ENCODE measurements at places on chromosomes 5 and 9. TPM values are rescaled to one million over a fixed set of nuclear protein-coding genes. Genes with fewer than 3 reads are reported as not detected.

DNA sequence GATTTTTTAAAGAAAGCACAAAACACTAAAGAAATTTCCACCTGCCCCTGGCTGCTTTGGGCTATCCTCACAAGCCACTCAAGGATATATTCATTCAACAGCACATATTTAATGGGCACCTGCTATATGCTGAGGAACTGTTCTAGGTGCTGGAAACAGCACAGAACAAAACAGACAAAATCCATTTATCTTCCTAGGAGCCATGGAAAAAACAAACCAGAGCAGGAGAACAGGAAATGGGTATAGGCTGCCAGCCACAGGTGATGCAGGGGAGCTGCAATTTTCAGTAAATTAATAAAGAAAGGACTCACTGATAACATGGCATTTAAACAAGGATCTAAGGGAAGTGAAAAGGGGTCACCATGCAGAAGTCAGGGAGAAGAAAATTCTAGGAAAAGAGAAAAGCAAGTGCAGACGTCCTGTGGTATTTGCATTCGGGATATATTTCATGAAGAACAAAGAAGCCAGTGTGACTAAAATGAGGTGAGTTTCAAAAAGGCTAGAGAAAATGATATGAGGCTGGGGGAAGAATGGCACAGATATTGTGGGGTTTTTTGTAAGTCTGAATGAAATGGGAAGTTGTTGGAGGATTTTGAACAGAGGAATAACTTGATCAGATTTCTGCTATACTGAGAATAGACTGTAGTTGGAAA lies 152.2 kb downstream of the ADAMTSL1 start:
- no peak for DNase-seq

DNA sequence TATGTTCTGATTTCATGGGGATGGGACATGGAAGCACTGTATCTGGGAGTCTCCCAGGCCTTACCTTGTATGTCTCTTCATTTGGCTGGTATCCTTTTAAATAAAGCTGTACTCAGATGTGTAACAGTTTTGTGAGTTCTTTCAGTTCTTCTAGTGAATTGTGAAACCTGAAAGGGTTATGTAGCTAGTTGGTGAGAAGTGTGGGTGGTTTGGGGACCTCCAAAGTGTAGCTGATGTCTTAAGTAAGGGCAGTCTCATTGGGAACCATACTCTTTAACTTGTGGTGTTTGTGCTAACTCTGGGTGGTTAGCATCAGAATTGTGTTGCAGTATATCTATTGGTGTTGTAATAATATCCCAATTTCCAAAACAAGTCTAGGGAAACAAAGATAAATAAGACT lies 166.9 kb upstream of the CCNH start:
- DNase-seq, result no peak

- DNase-seq, result no peak
Measured at GRCh38 chr9:2120926-2121689, 106.0 kb downstream of the SMARCA2 start.

DNA sequence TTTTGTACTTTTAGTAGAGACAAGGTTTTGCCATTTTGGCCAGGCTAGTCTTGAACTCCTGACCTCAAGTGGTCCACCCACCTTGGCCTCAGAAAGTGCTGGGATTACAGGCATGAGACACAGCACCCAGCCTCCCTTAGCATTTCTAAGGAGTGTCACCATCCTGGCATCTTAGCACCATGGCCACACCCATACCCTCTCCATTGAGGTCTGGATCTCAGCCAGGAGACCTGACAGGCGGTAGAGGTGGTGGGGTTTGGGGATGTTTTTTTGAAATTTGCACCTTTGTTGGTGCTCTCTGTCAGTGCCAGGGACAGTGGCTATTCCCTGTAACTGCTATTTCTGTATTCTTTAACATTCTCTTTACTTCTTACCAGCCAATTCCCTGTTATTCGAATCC lies 72.5 kb downstream of the TRIM36 start:
- no peak for DNase-seq

- DNase-seq, result no peak
Measured at GRCh38 chr5:145204743-145205142, 630.4 kb downstream of the PRELID2 start.

DNA sequence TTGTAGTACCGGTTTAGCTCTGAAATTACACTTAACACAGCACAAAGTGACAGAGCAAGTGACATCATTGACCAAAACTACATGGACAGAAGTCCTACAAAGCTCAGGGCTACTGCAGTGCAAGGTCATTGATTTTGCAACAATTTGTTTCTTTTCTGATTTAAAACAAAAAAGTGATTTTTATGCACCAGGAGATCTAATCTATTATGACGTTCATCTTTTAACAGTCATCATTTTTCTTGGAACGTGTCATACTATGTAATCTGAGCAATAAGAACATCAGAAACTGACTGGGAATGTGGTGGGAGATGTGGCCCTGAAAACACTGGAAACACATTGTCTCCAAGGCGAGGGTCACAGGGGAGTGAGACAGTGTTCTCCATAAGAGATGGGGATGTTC lies 17.4 kb upstream of the ZFAND5 start:
- no peak for DNase-seq

DNA sequence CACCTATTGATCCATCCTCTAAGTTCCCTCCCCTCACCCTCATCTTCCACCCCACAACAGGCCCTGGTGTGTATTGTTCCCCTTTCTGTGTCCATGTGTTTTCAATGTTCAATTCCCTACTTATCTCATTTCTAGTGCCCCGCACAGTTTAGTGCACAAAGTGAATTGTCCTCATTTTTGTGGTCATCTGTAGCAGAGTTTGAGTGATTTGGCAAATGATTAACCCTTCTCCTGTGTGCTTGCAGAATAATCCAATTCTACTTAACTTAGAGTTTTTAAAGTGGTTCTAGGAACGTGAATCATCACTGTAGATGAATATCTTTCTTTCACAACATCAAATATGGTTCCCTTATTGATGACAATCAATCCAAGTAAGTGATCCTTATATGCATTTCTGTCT lies 6.3 kb upstream of the HAPLN1 start:
- peak; percentile 63 for DNase-seq

DNA sequence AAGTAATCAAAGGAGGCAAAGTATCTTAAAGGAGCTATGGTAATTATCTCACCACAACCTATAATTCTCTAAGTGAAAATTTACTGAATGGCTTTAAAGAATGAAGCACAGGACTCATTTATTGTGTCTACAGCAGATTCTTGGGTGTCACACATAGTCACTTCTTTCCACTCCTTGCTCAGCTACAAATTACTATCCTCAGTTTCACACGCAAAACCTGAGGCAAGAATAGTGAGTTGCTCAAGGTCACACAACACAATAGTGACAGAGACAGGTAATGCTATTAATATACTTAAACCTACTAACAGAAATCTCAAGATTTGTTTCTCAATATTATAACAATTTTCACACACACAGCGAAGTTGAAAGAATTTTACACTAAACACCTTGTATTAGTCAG lies 120.9 kb upstream of the STK32A start:
- DNase-seq, result no peak

DNA sequence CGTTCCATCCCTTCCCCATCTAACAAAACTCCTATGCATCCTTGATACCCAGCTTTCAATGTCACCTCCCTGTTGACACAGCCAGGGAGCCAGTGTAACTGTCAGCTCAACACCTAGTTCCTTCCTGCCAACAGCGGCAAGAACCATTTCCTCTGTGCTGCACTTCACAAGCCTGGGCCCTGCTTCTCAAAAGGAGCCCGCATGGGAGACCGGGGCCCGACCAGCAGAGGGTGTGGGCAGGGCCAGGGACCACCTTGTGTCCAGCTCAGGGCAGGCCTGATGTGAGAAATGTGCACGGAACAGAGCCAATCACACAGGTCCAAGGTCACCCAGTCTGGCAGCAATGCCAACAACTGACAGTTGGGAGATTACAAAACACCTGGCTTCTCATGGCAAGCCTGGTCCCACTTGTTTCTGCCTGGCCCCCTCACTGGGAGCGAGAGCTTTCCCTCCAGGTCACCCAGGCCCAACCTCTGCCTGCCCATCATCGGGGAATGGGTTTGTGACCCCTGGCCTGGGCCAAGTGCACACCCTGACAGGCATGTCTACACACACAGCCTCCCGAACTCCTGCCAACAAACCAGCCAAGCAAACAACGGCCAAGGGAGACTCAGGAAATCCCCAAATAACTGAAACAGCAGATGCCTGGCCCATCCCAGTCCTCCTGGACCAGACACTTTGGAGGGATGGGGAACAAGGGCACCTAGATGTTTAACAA lies 3.1 kb downstream of the RNF44 start:
- DNase-seq, result no peak

- no peak for DNase-seq
Measured at GRCh38 chr9:34575862-34576596, 13.5 kb downstream of the CNTFR start.

- DNase-seq, result no peak
Measured at GRCh38 chr9:75644649-75645048, 245.8 kb upstream of the PCSK5 start.

- DNase-seq, result no peak
Measured at GRCh38 chr5:84450617-84451414, 66.1 kb upstream of the EDIL3 start.

- DNase-seq, result no peak
Measured at GRCh38 chr5:132243366-132243977, 14.0 kb upstream of the PDLIM4 start.

DNA sequence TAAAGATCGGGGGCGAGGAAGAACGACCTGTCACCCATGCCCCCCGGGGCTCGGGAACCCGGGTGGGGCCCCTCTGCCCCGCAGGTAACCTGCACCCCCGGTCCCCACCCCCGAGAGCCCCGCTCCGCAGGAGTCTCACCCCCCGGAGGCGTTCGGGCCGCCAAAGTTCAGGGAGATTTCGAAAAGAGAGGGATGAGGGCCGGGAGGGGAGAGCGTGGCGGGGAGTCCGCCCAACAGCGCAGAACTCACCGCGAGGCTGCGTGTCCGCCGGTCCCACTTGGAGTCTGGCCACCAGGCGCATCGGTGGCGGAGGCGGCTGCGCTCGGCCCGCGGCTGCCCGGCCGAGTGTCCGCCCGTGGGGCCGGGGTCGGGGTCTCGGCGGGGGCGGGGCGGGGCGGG lies at the start of gene PHF19:
Gene PHF19, minus strand, starts transcription at position 347 of the 399 bp plus-strand sequence. CDS start 2,447 bp downstream, outside the sequence.
- DNase-seq, result no peak

GRCh38 chr9:70228118-70228517 lies 30.7 kb upstream of the SMC5 start:
- no peak for DNase-seq

DNA sequence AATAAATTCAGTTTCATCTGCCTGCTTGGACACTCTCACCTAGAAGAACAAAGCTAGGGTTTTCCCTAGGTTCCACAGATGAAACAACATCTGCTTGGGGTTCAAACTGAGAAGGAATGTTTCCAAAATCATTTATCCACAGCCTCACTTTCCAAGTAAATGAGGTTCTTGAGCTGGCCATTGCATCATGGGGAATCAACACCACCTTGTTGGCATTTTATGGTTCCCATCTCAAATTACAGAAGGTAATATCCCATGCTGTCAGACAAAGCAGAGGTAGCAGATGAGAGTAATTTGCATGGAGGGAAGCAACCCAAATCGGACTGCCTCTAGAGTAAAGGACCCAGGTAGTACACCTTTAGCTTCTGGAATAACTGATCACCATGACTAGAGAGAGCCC lies 10.5 kb upstream of the NR4A3 start:
- DNase-seq, result no peak

DNA sequence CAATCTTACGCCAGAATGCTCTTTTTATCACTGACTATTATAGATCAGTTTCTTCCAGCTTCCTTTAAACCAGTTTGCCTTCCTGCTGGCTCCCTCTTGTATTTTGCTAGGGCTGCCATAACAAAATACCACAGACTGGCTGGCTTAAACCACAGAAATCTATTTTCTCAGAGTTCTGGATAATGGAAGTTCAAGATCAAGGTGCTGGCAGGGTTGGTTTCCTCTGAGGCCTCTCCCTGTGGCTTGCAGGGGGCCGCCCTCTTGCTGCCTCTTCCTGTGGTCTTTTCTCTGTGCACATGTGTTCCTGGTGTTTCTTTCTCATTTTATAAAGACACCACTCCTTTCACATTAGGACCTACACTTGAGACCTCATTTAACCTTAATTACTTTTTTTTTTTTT lies 6.8 kb upstream of the FXN start:
- no peak for DNase-seq

- DNase-seq, result no peak
Measured at GRCh38 chr9:20269620-20270019, 352.7 kb downstream of the MLLT3 start.

GRCh38 chr5:77636641-77637169 lies 1.8 kb downstream of the OTP start:
- no peak for DNase-seq

Gene CARD9
- 1.4 TPM for total RNA-seq

Gene TMEM174
- not detected for total RNA-seq

Gene ARL14EPL
- not detected for total RNA-seq

Gene CAMK4
- total RNA-seq, result 3.9 TPM

Gene GPR150
- total RNA-seq, result not detected

Gene PRRX2
- 0.17 TPM for total RNA-seq

Gene OTP
- not detected for total RNA-seq

Gene SLC27A6
- not detected for total RNA-seq

Gene C5
- total RNA-seq, result 0.65 TPM

Measured in epithelial cell of proximal tubule (primary cell).